ENCODE measurements at places on chromosomes 13 and 19.
A peak's percentile ranks its signal among the peaks of the same experiment; 100 is the strongest.

DNA sequence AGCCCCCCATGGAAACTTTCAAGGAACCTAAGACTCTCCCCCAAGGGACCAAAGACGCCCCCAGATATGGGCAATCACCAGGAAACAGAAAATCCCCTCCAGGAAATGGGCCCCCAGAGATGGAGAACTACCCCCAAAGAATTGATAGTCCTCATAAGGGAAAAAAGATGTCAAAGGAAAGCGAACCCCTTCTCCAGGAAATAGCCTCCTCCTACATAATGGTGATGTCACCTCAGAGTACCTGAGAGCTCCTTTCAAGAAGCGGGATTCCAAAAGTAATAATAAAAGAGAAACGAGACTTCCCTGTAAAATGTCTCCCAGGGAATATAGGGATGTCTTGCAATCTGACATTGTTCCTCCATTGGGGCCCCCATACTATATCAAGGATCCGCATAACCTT is 1.1 kb downstream of the CDKN2D start:
- peak; percentile 46 for DNase-seq

GRCh38 chr13:107450931-107451330 is 764.4 kb downstream of the LIG4 start:
- no peak for DNase-seq

- DNase-seq = no peak
Observed at GRCh38 chr13:105272660-105273631, 1262.5 kb downstream of the EFNB2 start.

- peak; percentile 93 for DNase-seq
Observed at GRCh38 chr19:35117116-35117515, 1.5 kb downstream of the FXYD3 start.

DNA sequence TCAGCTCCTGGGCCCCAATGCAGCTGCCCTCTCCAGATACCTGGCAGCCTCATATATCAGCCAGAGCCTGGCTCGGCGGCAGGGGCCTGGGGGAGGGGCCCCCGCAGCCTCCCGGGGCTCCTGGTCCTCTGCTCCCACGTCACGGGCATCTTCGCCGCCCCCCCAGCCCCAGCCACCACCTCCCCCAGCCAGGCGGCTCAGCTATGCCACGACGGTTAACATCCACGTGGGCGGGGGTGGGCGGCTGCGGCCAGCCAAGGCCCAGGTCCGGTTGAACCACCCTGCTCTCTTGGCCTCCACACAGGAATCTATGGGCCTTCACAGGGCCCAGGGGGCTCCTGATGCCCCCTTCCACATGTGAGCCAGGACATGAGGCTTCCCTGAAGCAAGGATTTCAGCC is 10.8 kb downstream of the RPS16 start:
- no peak for DNase-seq

Data from NCI-H69 (cell line).